Activated CD4-positive, alpha-beta T cell treated with anti-CD3 and anti-CD28 coated beads, Interleukin-2, amount 10 ng/mL, durations not matched to agents 7 days and 5 days (primary cell): ENCODE measurements at places on chromosomes 3 and 15. TPM values are rescaled to one million over a fixed set of nuclear protein-coding genes. Genes with fewer than 3 reads are reported as not detected.

Gene CHRNA7
- total RNA-seq: not detected

Gene LSAMP
- total RNA-seq: not detected

Gene TLR9
- total RNA-seq: 0.55 TPM

Gene CCR1
- 6.4 TPM for total RNA-seq

Gene TICRR
- total RNA-seq: 29.8 TPM

Gene NFKBIZ
- 33.7 TPM for total RNA-seq

Gene GOLGA8S
- total RNA-seq: 0.31 TPM

Gene FBXL22
- total RNA-seq: 0.79 TPM

Gene TPRG1
- total RNA-seq: 1.2 TPM

Gene FOXB1
- total RNA-seq: 0.57 TPM

Gene ALS2CL
- total RNA-seq: 16.6 TPM

Gene IQCF5
- total RNA-seq: not detected
